ENCODE measurements at places on chromosomes 7 and 10.
A peak's percentile ranks its signal among the peaks of the same experiment; 100 is the strongest.

GRCh38 chr10:59877191-59877671, 29.1 kb downstream of the CCDC6 start:
- DNase-seq = no peak

DNA sequence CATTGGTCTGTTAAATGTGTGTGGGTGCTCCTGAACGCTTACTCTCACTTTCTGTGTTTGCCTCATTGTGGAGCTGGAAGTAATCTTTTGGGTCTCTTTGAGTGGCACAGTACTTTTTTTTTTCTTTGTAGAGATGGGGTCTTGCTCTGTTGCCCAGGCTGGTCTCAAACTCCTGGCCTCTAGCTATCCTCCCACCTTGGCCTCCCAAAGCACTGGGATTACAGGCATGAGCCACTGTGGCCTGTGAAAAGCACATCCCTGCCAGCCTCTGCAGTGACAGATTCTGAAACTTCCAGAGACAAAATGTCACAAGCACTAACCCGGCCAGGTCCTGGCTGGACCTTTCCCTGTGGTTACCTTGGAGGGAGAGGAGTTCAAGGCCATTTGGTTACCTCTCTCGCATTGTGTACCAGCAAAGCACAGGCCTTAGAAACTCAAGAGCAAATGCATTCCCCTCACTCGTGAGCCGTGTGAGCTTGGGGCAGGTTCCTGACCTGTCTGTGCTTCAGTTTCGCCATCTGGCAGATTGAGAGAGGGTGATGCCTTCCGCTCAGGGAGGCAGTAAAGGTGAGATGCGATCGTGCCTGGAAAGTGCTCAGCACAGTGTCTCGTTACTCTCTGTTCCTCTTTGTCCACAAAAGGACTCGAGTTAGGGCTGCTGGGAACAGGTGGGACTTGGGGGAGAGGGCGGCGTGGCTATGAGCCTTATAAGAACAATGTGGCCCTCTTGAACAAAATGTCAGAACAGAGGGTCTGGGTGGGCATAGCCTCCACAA, 72.6 kb upstream of the SEPHS1 start:
- no peak for DNase-seq

DNA sequence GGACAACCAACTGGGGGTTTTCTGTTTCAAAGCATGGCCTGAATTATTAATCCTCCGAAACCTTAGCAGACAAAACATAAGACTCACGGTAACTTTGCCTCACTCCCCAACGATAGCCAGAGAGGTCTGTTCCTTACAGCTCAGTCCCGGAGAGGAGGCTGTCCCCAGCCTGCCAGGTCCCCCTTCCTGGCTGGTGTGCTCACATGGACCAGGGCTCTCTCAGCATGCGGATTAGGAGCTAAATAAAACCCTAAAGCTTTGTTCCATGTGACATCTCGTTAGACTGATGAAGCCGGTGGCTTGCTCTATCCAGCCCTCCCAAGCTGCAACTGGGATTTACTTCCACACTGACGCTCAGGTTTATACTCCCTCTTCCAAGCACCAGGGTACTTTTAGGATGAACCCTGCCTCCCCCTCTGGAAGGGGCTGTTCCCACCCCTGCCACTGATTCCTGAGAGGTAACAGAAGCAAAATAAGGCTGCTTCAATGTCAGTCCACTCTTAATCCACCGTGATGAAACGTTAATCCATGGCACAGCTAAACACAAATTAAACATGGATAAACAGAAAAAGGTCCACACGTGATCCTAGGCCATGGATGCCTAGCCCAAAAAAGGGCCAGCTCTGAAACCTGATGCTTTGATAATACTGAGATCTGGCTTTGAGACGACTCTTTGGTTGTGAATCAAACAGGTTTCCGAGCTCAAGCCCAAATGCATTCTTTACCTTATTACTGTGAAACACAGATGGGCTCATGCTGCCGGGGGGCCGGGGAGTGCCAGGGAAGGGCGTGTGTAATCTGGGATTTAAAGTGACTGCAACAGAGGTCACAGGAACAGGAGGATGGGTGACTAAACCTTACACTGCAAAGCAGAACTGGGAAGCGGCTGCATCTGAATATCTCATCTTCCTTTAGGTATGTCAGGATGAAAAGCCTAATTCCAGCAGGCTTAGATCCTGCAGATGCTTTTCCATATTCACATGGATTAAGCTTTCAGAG, 86.2 kb downstream of the ZRANB1 start:
- no peak for DNase-seq

GRCh38 chr7:7582596-7582995, 15.9 kb downstream of the MIOS start:
- no peak for DNase-seq

DNA sequence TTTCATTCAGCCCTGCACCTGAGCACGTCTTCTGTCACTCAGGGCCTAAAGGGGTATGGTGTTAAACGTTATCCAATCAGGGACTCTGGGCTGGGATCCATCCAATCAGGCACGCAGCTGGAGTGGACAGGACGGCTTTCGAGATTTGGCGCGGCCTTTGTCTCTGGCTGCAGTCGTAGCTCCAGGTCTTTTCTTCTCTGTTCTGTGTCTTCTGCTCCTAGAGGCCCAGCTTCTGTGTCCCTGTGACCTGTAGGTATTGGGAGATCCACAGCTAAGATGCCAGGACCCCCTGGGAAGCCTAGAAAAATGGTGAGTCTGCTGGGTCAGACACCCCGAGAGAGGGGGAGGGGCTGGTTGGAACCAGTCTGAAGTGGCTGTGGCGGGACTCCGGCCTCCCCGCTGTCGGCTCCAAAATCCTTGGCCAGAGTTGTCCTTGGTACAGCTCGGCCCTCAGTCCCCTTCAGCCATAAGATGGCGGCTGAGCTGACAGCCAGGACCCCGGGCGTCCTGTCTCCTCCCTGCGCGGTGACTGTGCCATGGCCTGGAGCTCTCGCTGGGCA, 11.7 kb upstream of the ZNF680 start:
- DNase-seq = no peak

- no peak for DNase-seq
These were observed 116.6 kb upstream of the PALS2 start for GRCh38 chr7:24456526-24457218.

DNA sequence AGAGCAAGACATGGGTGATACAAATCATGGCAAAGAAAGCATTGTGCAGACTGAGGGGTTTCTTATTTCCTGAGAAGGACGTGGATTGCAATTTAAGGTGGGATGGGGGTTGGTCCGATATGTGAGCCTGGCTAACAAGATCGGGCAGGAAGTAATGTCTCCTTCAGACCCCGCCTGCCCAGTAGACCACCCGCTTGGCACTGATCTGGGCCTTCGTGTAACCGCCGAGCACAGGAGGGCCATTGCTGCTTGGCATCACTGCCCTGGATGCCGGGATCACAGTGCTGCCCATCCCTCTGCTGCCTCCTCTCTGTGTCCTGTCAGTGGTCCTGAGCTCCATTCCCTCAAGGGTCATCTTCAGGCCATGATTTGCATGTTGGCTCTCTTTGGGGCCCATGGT, 214.6 kb upstream of the ZNF32 start:
- peak; percentile 55 for DNase-seq

DNA sequence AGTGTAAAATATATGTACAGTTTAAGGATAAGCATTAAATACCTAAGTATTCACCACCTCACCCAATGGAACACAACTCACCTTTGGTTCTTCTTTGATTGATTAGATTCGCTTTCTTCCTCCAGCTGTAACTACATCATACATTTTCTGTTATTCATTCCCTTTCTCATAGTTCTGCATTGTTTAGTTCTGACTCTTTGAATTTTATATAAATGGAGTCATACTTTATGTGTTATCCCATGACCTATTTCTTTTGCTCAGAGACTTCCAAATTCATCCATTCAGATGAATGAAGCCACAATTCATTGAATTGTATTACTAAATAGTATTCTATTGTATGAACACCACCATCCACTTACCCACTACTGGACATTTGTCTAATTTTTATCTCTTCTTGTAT, 12.3 kb downstream of the THNSL1 start:
- DNase-seq = no peak

DNA sequence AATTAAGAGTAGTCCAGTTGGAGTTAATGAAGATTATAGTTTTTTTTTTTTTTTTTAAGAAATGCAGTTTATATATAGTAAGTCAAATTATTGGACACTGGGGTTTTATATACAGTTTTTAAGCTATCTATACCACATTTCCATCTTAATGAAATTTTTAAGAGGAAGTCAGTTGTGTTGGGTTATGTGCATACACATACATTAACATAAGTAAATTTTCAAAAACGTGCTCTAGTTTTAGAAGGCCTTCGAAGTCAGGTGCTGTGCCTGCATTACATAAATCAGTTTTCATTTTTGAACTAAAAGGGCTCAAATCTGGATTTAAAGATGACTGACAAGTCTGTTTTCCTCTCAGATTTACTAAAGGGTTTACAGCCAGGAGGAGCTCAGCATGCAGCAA, 47.6 kb upstream of the FMC1 start:
- no peak for DNase-seq

GRCh38 chr7:17580141-17580540, 281.7 kb downstream of the AHR start:
- DNase-seq = no peak

GRCh38 chr7:2629746-2630681, 1.8 kb upstream of the TTYH3 start:
- DNase-seq = no peak

DNA sequence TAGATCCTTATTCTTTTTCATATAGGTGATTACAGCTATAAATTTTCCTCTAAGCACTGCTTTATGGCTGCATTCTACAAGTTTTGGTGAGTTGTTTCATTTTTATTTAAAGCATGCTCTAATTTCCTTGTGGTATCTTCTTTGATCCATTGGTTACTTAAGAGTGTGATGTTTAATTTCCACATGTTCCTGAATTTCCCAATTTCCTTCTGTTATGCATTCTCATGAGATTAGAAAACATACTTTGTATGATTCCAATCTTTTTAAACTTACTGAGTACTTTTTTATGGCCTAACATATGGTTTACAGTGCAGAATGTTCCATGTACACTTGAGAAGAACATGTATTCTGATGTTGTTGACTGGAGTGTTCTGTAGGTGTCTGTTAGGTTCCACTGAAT, 53.4 kb downstream of the MYL10 start:
- no peak for DNase-seq

GRCh38 chr7:117041007-117041406, 87.7 kb downstream of the ST7 start:
- DNase-seq = no peak

DNA sequence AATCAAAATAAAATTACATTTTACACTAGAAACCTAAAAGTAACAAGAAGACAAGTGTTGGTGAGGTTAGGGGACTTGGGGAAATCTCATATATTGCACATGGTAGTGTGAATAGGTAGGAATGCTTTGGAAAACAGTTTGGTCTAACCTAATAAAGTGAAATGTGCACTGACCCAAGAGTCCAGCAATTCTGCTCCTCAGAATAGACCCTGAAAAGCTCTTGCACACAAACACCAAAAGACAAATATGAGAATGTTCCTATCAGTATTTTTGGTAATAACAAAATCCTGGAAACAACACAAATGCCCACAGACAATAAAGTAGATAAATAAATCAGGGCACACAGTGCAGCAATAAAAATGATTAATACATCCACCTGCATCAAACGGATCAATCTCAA, 165.7 kb downstream of the GRID1 start:
- no peak for DNase-seq

- DNase-seq = no peak
These were observed 15.6 kb upstream of the AKR1C3 start for GRCh38 chr10:5078547-5079180.

GRCh38 chr10:32348297-32349198, 1.6 kb upstream of the EPC1 start:
- no peak for DNase-seq

- DNase-seq = peak; percentile 79
These were observed 1.5 kb upstream of the NRP1 start for GRCh38 chr10:33335801-33336581.

DNA sequence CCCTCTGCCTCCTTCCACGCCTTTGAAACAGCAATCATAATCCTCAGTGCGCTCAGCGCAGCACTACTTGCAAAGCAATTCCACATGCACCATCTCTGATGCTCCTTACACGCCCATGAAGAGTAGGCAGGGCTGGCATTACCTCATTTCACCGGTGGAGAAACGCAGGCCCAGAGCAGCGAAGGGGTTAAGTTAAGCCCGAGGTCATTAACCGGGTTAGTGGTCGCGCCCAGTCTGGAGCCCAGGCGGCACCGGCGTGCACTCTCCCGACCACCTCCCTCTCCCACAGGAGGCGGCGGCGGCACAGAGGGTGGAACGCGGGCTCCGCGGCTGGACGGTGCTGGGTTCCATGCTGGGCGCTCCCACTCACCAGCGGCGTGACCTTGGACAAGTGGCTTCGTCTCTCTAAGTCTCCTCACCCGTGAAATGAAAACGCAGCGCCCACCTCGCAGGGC, 515 bp downstream of the FASTK start:
- DNase-seq = no peak

DNA sequence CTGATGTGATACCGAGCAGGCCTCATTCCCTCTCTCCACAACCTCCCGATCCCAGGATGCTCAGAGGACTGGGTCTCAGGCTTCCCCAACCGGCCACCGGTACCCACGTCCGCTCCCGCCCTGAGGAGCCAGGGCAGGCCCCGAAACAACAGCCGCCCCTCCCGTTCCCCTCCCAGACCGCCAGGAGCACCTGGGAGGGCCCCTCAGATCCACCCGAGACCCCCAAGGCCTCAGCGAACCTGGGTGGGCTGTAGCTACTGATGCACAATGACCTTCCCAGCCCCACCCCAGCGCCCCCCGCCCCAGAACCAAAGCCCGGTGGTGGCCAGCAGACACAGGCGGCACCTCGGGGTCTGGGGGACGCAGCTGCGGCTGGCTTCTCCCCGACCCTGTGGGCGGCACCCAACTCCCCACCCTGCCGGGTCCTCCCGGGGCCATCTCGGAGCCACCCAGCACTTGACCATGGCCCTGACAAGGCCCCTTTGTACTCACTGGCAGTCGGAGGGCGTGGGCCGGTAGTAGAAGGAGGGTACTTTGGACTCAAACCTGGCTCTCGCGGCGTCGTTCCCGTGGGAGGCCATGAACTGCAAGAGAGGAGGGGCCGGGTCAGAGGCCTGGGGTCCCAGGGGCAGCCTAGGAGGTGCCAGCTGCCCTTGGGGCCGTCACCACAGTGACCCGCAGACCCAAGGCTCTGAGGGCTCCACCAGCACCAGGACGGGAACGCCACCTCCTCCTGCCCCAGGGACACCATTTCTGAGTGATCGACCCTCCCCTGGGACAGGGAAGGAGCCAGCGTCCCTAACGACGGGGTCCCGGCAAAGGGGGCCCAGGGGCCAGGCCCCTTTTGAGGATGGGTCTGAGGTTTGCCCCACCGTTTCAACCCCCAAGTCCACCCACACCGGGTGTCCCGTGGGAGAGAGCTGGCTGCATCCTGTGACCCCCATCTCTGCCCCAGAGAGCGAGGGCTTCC, 28.1 kb downstream of the ADAP1 start:
- DNase-seq = no peak

DNA sequence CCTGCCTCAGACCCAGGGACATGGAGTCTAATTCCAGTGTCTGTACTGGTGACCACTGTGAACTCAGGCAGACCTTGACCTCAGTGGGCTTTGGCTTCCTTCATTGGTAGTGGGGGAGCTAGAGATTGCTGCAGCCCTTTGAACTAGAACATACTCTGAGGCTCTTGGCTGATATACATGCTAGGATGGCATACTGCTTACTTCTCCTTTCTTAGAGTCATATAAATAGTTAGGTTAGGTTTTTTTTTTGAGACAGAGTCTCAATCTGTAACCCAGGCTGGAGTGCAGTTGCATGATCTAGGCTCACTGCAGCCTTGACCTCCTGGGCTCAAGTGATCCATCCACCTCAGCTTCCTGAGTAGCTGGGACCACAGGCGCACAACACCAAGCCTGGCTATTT, 49.7 kb downstream of the TMEM178B start:
- DNase-seq = no peak

GRCh38 chr10:122279725-122280141, 8.6 kb downstream of the BTBD16 start:
- no peak for DNase-seq

- DNase-seq = no peak
These were observed 36.4 kb downstream of the CDH23 start for GRCh38 chr10:71432956-71433767.
